ENCODE measurements at places on chromosomes 2 and 18. TPM values are rescaled to one million over a fixed set of nuclear protein-coding genes. Genes with fewer than 3 reads are reported as not detected.
A peak's percentile ranks its signal among the peaks of the same experiment; 100 is the strongest.

DNA sequence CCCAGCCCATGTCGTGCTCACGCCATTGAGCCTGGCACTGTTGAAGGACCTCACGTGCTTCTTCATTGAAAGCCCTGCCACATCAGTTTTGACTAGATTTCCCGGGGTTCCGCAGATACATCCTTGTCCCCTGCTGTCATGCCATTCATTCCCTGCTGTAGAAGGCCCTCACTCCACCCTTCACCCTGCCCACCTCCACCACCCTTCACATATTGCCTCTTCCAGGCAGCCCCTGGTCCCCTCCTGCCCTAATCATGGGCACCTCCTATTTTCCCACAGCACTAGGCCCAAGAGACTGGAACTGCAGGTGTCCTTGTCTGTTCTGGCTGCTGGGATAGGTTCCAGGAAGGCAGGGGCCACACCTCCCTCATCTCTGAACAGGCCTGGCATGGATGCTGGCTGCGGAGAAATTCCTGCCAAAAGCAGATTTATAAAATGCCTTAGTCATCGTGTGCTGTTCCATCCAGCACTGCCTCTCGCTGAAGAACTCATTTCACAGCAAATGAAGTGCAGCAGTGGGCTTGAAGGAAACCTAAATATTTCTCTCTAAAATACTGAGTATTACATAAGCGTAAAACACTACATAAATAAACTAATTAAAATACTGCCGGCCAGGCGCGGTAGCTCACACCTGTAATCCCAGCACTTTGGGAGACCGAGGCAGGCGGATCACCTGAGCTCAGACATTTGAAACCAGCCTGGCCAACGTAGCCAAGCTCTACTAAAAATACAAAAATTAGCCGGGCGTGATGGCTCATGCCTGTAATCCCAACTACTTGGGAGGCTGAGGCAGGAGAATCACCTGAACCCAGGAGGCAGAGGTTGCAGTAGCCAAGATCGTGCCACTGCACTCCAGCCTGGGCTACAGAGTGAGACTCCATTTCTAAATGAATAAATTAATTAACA, 38.4 kb downstream of the EIF4E2 start:
- H3K27ac ChIP-seq, result peak overlapping the region; percentile 52
- peaks cover 11% of the 10 kb centered on the region for H3K36me3 ChIP-seq
- no peak for DNase-seq
- no peak overlapping the region for H3K4me3 ChIP-seq

ABCG5 gene
- total RNA-seq, result not detected

GRCh38 chr2:100642425-100642824, 79.6 kb downstream of the PDCL3 start:
- H3K27ac ChIP-seq, result peak overlapping the region; percentile 19
- DNase-seq, result no peak
- peaks cover 41% of the 10 kb centered on the region for H3K4me1 ChIP-seq
- peaks cover 4% of the 10 kb centered on the region for H3K27me3 ChIP-seq

GRCh38 chr2:176237456-176237855, 31.8 kb upstream of the MTX2 start:
- no peaks in the 10 kb centered on the region for H3K36me3 ChIP-seq
- DNase-seq, result no peak
- H3K4me3 ChIP-seq, result no peak overlapping the region
- H3K4me1 ChIP-seq, result peaks cover 11% of the 10 kb centered on the region
- no peak overlapping the region for H3K27ac ChIP-seq

ELOA2 gene
- not detected for total RNA-seq

GRCh38 chr2:62189196-62189595, 6.7 kb upstream of the B3GNT2 start:
- H3K4me1 ChIP-seq, result peaks cover 6% of the 10 kb centered on the region
- H3K4me3 ChIP-seq, result no peak overlapping the region
- H3K27me3 ChIP-seq, result no peaks in the 10 kb centered on the region
- no peak for DNase-seq

Measured in neural crest cell (in vitro differentiated cells).